ENCODE measurements at places on chromosomes 13 and 19. TPM values are rescaled to one million over a fixed set of nuclear protein-coding genes. Genes with fewer than 3 reads are reported as not detected.
A peak's percentile ranks its signal among the peaks of the same experiment; 100 is the strongest.

HIF3A gene
- not detected for total RNA-seq

FOSB gene
- 13.3 TPM for total RNA-seq

ADAMTS10 gene
- total RNA-seq: not detected

WDR88 gene
- total RNA-seq: not detected

FAM216B gene
- total RNA-seq: not detected

RPL13A gene
- 3,716 TPM for total RNA-seq

DNA sequence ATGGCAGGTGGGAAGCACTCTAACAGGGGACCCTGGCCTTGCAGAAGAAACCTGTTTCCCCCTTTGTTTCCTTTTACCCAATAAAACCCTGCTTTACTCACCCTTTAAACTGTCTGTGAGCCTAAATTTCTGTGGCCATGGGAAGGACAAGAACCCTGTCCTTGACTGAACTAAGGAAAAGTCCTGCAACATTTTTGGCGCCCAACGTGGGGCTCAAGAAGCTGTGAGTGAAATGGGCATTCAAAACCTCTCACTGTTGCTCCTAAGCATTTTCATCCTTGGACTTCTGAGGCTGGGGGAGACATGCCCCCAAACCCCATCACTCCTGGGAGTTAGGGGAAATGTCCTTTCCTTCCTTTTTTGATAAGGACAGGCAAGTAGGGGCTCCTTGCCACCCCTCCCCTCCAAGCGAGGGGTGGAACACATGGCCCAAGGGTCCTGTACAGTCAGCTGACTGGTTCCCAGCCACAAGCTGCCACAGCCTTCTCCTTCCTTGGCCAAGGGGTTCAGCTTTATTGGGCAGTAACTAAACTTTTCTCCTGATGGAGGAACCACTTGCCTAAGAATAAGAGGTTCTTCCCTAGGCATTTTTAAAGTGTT, 381.6 kb downstream of the KLF5 start:
- DNase-seq: no peak

DNA sequence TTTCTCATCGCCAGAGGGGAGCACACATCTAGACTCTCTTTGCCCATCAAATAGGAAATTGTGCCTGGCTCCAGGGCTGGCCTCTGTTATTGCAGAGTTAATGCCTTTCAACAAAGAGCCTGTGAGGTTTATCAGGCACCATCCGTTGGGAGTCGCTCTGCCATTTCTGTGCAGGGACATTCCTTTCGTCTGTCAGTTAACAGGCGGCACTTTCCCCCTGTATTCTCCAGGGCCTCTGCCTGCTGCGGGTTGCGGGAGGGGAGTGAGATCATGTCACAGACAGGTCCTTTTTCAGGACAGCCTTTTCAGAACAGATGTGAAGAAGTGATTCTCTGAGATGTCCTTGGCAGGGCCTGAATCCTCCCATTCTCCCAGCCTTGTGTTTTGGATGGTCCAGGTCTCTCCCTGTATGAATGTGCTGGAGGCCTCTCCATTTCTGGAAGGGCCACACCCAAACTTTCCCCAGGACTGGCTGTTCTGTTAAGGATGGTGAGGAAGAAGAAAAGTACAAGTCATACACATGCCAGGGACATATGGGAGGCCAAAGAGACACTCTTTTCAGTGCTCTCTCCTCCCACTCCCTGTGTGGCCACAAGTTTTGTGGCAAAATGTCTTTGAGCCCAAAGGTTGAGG, 14.9 kb downstream of the SERP2 start:
- no peak for DNase-seq

- DNase-seq: no peak
Observed at GRCh38 chr13:41236369-41236768, 27.0 kb downstream of the MTRF1 start.

DNA sequence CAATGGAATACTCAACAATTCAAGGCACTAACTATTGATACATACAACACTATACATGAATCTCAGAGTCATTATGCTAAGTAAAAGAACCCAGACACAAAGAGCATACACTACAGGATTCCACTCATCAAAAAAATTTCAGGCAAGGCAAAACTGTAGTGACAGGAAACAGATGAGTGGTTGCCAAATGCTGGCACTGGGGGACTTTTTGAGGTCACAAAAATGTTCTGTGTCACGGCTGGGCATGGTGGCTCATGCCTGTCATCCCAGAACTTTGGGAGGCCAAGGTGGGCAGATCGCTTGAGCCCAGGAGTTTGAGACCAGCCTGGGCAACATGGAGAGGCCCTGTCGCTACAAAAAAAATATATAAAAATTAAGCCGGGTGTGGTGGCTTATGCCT, 129.4 kb downstream of the KL start:
- no peak for DNase-seq

- DNase-seq: peak; percentile 24
Observed at GRCh38 chr19:17861542-17862402, 2.1 kb downstream of the RPL18A start.

DNA sequence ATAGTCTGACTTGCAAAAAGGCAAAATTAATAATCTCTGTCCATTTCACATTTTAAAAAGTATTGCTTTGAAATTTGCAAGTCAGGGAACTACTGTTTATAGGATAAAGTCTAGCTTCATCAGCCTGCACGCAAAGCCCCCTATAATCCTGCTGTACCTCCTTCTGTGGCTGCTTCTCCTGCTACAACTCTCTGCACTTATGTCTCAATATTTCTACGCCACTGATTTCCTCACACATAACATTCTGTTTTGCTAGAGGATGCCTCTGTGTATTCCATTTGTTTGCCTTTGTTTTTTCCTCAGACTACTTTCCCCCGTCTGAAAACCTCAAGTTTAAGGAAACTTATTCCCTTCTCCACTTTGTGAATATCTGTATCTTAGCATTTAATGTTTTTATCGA, 389.9 kb downstream of the RFC3 start:
- no peak for DNase-seq

DNA sequence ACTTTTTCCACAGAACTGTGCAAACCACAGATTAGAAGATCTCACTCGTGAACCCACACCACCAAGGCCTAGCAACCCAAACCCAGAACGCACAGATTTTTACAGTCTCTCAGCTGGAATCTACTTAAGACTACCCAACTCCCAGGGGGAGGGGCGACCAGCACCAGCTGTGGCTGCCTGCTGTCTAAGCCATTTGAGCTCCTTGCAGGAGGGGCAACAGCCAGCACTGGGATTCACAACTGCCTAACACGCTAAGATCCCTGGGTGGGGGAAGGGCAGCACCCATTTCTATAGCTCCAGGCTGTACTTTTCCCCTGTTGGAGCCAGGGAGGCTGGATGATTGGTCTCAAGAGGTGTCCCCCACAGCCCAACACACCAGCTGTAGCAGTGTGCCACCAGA, 368.8 kb downstream of the SUCLA2 start:
- no peak for DNase-seq

- peak; percentile 78 for DNase-seq
Observed at GRCh38 chr13:44758630-44759383, 182.7 kb upstream of the TSC22D1 start.

- peak; percentile 78 for DNase-seq
Observed at GRCh38 chr13:109715902-109716301, 70.5 kb downstream of the IRS2 start.

- DNase-seq: no peak
Observed at GRCh38 chr13:24284889-24285565, 24.4 kb upstream of the C1QTNF9 start.

DNA sequence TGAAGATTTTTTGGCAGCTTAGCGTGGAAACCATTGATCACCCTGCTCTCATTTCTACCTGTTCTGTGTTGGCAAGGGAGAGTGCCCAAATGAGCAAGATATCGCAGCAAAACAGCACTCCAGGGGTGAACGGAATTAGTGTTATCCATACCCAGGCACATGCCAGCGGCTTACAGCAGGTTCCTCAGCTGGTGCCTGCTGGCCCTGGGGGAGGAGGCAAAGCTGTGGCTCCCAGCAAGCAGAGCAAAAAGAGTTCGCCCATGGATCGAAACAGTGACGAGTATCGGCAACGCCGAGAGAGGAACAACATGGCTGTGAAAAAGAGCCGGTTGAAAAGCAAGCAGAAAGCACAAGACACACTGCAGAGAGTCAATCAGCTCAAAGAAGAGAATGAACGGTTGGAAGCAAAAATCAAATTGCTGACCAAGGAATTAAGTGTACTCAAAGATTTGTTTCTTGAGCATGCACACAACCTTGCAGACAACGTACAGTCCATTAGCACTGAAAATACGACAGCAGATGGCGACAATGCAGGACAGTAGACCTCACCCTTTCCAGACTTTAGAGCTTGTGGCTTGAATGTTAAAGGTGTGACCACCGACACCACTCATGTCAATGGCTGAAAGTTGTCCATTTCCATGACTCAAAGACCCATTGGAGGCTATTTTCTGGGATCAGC, 5.8 kb downstream of the CEBPG start:
- DNase-seq: no peak

- no peak for DNase-seq
Observed at GRCh38 chr13:59120297-59120843, 1043.4 kb downstream of the DIAPH3 start.

- peak; percentile 97 for DNase-seq
Observed at GRCh38 chr19:32373585-32374295, 28.3 kb downstream of the ZNF507 start.

DNA sequence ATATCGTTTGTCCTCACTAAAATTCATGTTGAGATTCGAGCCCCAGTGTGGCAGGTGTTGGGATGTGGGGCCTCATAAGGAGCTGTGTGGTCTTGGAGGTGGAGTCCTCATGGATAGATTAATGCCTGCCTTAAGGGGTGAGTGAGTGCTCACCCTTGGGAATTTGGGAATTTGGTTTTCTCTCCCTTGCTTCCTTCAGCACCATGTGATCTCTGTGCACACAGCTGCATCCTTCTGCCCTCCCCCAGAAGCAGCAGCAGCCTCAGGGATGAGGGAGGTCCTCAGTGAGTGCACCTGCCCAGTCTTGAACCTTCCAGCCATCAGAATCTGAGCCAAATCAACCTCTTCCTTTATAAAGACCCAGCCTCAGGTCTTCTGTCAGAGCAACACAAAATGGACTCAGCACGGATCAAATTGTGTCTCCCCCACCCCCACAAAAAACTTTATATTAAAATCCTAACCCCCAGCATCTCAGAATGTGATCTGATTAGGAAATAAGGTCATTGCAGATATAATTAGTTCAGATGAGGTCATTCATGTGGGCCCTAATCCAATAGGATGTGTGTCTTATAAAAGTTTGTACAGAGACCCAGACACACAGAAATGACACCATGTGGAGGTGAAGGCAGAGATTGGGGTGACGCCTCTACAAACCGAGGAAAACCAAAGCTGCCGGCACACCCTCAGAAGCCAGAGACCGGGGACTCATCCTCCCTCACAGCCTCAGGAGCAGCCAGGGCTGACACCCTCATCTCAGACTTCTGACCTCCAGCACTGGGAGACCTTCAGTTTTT, 12.9 kb downstream of the CYTH2 start:
- peak; percentile 38 for DNase-seq
